ENCODE measurements at places on chromosomes 12 and 14.

GRCh38 chr12:128784030-128784760, 39.6 kb downstream of the SLC15A4 start:
- no peak for DNase-seq

DNA sequence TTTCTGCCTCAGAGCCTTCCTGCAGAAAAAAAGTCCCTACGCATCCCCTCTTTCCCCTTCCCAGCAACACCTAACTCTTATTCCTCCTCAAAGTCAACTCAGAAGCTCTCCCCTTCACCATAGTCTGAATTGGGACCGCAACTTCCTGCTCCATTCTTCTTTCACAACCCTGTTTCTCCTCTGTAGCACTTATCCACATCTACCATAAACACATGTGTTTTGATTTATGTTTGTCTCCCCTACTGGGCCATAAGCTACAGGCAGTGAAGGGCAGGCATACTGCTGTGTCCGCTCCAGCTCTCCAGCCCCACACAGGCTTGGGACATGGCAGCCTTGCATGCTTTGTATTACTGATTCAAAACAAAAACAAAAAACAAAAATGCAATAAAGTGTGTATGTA, 5.9 kb downstream of the SDR9C7 start:
- DNase-seq, result no peak

DNA sequence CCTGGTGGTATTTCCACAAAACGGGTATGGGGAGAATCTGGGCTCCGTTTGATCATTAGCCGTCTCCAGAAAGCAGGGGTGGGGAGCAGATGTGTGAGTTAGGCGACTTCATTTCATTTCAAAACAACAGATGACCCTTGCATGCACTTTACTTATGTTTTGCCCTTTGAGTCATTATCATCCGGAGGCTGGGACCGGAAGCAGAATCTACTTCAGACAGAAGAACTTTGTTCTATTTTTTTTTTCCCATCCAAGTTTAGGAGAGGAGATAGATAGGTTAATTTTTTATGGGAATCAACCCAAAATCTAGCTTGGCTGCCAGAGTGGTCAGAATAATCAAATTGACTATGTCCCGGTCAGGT, 31.3 kb upstream of the CMAS start:
- no peak for DNase-seq

- no peak for DNase-seq
Observed at GRCh38 chr14:23047751-23048693, 6.0 kb downstream of the PSMB11 start.

DNA sequence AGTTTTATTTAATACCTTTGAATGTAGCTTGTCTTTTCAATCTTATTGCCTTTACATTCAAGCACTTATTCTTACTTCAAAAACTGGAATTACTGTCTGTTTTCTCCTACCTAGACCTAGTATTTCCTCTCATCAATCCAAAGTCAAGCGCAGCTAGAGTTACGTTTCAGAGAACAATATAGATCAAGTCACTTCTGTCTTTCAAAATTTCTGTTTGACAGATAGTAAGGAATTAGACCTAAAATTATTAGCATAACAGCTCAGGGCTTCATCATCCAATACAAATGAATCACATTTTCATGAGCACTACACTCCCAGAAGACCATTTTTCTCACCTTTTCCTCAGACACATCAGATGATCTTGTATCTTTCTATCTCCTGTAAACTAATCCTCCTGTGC, 170.6 kb downstream of the CCDC59 start:
- no peak for DNase-seq

GRCh38 chr14:96105089-96105925, 66.1 kb downstream of the C14orf132 start:
- DNase-seq, result no peak

- DNase-seq, result no peak
Observed at GRCh38 chr12:19158923-19159322, 29.4 kb downstream of the PLEKHA5 start.

GRCh38 chr14:54465654-54466053, 23.1 kb downstream of the GMFB start:
- DNase-seq, result no peak

- no peak for DNase-seq
Observed at GRCh38 chr14:68135566-68135965, 316.0 kb downstream of the RAD51B start.

DNA sequence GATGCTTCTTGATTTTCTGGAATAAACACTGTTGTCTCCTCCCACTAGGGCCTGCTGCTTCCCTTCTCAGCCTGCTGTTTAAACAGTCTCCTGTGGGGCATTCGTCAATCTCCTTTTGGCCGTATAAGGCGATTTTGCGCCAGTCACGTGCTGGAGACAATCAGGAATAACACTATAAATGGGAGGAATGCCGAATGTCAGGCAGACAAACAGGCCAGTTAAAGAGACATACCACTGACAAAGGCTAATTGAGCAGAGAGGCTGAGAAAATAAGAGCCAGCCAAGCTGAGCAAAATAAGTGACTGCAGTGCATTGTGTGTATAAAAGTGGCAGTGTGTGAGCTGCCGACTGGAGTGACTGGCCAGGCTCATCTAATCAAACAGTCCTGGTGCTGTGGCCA, 23.3 kb downstream of the DMAC2L start:
- DNase-seq, result no peak

DNA sequence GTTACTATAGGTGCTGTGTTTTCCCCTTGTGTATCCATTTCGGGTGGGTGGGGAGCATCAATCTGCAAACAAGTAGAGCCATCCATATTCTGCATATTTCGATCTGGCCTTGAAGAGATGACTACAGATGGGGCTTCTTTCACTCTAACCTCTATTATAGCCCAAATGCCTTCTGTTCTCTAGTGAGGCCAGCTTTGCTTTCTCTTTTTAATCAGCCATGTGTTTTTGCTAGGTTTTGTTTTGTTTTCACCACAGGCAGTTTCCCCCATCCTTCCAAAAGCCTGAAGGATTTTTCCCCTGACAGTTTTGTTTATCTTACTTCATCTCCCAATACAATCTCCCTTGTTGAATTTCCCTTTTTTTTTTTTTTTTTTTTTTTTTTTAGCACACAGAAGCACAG, 224.1 kb downstream of the BTG1 start:
- DNase-seq, result no peak

DNA sequence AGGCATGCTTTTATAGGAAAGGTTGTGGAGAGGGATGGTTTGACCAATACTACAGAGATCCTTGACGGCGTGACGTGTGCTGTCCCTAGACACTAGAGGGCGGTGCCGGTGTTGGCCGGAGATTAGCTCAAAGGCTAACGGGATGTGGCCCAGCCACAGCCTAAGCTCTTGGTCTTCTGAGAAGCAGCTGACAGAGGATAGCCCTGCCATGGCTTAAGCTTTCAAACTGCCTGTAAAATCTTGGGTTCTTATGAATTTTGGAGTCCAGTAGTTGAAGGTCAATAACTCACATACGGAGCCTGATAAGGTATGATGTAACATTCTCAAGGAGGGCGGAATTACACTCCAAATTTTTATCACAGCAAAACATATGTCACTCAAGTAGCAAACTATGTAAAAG, 515.7 kb upstream of the ATXN7L3B start:
- DNase-seq, result no peak

DNA sequence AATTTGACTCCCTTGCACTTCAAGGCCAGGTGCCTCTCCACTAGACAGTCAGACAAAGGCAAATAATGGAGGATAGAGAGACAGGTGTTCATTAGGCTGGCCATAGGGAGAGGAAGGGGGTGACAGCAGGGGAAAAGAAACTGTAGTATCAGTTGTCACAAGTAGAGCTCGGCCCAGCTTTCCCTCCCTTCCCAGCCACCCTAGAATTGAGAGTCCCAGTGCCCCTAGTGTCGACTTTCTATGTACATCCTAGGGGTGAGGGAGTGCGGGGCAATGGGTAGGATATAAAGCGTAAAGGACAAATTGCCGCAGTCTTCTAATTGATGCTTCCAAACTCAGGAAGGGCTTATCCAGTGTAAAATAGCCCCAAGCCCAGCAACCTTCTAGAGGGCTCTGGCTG, 39.0 kb downstream of the BAZ2A start:
- DNase-seq, result peak; percentile 97

DNA sequence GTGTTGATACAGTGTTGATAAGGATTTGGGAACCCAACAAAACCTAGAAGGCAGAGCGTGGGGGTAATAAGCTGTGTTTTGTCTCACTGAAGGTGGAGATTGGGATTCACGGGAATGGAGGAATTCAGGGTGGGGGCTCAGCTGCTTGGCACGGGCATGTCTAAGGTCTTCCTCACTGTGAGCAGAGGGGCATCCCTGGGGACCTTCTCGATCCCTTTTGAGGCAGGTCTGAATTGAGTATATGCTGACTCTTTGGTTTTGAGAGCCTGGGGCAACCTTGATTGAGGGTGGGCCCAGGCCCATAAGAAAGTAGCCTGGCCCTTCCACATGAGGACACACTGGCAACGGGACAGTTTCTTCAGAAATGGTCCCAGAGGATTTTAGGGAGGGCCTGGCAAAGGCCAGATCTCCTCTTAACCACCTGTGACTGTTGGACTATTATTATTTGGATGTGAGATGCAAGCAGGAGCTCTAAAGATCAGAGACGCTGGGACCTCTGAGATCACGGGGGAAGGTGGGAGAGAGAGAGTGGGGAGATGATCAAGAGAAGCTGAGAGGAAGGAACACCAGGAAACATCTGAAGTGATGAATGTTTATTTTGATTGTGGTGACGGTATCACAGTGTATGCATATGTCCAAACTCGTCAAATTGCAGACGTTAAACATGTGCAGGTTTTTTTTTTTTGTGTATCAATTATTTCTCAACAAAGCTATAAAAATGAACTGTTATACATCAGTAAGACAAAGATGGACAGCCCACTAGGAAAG, 48.4 kb downstream of the SMIM41 start:
- no peak for DNase-seq

DNA sequence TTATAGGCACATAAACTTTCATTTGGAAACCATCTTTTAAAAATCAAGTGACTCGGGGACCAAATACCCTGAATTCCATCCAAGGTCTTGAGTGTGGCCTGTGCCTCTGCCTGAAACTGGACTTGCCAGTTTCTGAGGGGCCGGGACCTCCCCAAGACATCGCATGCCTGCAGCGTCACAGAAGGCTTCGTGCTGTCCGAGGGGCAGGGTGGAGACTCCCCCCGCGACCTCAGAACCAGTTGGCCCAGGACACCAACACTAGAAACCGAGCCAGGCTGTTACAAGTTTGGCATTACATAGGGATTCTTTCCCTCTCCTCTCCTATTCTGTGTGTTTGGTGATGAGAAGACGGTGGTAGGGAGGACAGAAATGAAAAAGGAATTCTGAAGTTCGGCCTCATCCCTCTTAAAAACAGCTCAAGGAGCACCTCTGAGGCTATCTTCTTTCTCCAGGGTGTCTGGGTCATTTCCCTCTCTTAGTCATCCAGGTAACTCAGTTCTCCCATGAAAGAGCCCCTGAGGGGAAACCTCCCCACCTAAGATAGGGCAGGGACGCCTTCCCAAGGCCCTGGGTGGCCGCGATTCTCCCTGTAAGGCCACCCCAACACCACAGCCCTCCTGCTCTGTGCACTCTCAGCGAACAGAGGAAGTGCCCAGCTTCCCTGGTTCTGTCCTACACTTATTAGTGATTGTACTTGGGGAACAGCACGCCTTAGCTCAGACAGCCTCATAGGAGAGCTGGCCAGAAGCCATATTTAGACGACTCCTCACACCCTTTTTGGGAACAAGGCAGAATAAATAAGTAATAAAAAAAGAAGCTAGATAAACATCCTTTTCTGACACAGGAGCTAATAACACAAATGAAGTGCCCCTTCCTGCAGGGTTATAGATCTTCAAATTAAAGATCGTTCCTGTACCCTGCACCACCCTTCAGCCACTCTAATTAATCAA, 93.8 kb downstream of the BCL11B start:
- DNase-seq, result no peak

- no peak for DNase-seq
Observed at GRCh38 chr14:29222671-29223268, 456.2 kb downstream of the FOXG1 start.

DNA sequence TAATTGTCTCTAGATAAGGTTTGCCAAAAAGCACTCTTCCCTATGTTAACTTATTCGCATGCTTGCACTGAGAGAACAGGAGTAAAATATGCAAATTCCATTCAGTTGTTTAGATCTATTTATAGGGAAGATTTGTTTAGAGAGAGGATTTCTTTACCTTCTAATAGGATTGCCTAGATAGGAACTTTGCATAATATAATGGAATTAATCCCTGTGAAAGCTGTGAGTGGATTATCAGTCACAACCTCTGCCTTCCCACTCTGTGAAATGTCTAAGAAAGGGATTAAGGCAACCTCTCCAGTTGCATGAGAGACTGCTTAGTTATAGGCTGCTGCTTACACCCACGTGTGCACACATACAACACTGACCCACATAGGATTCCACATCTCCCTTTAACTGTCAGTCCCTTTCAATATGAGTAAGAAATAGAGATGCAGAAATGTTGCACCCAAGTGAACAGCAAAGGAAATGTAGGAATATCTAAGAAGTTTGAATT, 83.2 kb downstream of the ALG10B start:
- DNase-seq, result no peak

DNA sequence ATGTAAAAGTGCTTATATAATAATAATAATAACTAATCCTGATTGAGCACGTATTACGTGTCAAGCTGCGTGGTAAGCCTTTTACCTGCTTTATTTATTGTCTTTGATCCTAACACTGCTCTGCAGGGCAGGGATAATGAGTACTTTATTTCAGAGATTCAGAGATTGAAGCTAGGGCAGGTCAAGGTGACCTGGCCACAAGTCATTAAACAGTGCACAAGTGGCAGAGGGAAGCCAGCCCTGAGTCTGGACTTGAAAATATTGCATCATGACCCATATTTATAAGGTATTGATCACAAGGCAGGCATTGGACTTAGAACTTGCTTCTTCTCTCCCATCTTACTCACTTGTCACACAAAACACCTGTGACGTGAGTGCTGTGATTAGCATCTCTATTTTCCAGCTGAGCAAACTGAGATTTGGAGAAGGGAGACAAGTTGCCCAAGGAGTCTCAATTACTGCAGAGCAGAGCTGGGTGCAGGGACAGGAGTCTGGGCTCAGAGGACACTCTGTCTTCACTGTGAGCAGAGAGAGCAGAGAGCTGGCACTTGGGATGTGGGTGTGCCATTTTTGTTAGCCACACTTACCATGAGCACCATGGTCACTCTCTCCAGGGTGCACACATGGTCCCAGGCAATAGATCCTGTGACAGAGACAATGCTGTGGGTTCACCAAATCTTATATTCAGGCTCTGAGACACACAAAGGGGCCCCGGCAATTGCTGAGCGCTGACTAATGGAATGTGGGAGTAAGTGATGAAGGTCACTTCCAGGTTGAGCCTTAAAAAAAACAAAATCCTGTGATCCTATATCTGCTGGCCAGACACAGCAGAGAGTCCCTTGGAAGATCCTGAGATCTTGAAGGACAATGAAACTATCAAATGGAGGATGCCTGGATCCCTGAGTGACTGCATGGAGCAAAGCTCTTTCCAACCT, 113.2 kb upstream of the MED13L start:
- DNase-seq, result no peak
